Central memory CD4-positive, alpha-beta T cell (primary cell): ENCODE measurements at places on chromosomes 3 and 15.

DNA sequence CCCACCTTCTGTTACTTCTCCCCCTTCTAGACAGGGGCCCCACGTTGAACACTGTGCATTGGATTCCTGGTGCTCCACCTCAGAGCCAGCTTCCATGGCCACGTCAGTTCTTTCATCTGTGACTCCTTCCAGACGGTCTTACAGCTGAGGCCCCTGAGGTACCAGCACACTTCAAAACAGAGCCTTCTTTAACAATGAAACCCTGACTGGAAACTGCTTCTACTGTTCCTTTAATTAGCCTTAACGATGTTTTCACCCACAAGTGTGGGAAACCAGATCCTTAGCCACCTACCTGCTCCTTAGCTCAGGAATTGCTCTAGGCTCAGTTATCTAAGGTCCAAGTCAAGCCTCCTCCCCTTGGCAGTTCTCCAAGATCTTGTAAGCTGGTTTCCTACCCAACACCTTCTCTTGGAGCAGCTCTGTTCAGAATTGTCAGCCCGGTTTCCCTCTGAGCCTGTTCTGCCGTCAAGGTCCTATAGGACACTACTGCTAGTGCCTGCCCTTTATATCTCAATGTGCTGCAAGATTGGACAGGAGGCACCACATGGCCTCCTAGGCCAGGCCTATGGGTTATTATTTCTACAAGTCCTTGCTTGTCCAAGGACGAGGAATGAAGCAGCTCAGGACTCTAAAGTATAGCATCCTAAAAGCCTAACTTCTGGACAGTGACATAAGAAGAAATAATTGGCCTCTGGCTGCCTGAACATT lies 80.7 kb downstream of the FMN1 start:
- no peak for DNase-seq

DNA sequence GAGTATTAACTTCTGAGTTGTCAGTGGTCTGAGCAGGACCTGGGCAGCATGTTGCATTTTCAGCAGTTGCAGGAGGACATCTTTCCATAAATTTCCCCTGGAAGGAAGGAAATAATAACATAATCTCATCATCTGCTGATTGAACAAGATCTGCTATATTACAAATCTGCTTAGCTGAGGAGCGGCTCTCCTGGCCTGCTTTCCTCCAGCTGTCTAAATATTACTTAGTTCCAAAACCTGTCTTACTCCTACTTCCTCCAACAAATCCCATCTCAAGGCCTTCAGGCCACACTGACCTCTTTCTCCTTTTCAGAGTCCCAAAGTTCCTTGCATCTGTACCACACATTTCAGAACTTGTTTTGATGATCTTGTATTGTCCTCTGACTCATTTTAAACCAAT lies 364.4 kb upstream of the MCTP2 start:
- no peak for DNase-seq

DNA sequence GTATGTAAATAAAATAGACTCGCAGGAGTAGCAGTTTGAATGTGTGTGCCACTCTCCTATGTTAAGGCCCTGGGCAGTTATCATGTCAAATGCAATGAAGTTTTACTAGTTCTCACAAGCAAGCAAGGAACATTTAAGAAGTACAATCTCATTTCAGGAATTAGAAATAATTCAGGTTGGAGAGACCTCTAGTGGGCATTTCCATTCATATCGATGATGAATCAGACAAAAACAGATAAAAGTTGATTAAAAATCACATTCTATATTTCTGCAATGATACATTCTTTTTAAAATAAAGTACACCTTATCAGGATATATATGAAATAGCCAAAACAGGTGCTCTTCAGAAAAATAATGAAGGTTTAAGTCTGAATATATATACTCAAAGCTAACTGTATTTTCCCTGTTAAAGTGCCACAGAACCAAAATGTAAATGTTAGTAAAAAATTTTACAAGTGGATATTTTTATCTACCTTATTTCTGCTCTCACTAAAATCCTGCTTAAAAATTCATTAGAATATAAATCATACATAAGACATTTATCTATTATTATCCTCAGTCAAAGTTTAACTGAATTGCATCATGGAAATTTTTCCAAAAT lies 492.4 kb upstream of the FRG2C start:
- DNase-seq = no peak

DNA sequence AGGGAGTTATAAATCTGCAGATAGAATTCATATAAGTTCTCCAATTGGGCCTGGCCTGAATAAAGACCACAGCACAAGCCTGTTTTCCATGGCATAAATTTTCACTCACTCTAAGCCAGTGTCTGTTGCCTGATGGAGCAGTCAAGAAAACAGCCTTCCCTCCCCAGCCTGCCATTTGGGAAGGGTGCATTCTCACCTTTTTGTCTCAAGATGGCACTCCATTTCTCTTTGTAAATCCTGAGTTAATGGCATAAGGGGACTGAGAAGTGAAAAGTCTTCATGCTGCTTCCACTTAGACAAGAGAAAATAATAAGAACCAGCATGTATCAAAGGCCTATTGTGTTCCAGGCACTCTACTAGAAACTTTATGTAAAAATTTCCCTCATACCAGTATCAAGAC lies 115.6 kb upstream of the MANF start:
- no peak for DNase-seq

- no peak for DNase-seq
Observed at GRCh38 chr3:63662500-63662899, 10.0 kb downstream of the SNTN start.

DNA sequence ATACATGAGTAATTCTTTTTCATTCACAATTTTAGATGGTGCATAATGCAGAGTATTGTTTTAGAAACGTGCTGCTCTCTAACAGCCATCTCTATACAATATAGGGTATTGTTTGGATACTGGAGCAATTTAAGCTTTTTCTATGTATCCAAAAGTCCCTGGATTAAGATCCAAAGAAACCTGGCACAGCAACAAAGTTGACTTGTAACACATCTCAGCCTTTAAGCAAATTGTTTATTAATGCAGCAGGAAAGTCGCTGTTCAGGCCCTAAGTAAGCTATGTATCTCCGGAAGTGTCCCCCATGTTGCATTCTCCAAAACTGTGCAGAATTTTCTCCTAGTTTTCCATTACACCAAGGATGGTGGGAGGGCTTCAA lies 7.3 kb downstream of the VGLL4 start:
- no peak for DNase-seq

GRCh38 chr15:80179025-80179759 lies 26.4 kb downstream of the FAH start:
- no peak for DNase-seq

- DNase-seq = no peak
Observed at GRCh38 chr3:151460228-151460627, 633 bp downstream of the IGSF10 start.

- DNase-seq = no peak
Observed at GRCh38 chr3:44242721-44243120, 1.0 kb downstream of the TOPAZ1 start.

GRCh38 chr3:146470425-146470990 lies 1.1 kb upstream of the PLSCR2 start:
- no peak for DNase-seq

DNA sequence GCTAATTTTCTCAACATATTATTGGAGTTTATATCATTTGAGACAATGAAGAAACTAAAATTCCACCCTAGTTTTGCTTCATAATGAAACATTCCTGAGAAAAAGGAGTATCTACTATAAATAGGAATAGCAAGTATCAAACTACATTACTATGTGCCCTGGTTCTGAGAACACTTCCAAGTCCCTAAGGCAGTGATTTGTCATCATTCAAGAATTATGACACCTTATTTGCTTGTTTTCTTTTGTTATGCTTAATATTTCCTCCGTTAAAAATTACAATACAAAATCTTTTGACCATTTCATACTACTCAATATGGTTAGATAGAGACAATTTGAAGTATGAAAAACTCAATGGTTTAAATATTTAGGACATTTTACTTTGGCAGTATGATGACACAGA lies 707.8 kb upstream of the GOLIM4 start:
- no peak for DNase-seq

DNA sequence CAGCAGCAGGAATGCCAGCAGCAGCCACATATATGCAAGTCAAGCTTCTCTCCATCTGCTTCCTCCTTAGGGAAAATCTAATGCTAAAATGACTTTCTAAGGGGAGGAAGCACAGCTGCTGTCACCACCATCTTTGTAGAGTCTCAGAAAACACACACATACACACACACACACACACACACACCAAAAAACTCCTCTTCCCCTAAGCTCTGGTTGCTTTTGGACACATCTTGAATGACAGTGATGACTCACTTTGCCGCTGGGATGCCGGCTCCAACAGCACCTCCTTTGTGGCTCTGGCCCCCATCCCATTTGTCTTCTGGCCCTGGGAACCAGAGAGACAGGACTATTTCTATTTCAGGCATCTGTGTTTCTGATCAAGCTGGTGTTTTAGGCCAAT lies 124.8 kb upstream of the GOLIM4 start:
- no peak for DNase-seq

DNA sequence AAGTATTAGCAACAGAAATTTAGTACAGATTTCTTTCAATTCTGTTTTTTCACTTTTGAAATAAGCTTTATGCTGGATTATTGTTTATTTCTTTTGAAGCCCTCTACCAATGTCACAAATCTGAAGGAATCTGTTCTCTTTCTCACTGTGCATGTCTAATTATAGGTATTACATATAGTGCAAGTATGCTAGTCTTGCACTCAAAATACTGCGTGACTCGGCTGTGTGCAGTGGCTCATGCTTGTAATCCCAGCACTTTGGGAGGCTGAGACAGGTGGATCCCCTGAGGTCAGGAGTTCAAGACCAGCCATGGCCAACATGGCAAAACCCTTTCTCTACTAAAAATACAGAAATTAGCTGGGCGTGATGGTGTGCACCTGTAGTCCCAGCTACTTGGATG lies 95.8 kb upstream of the PLAAT1 start:
- no peak for DNase-seq

- DNase-seq = no peak
Observed at GRCh38 chr3:148307443-148307843, 390.3 kb upstream of the AGTR1 start.

- DNase-seq = no peak
Observed at GRCh38 chr15:69906256-69907185, 191.2 kb downstream of the TLE3 start.

DNA sequence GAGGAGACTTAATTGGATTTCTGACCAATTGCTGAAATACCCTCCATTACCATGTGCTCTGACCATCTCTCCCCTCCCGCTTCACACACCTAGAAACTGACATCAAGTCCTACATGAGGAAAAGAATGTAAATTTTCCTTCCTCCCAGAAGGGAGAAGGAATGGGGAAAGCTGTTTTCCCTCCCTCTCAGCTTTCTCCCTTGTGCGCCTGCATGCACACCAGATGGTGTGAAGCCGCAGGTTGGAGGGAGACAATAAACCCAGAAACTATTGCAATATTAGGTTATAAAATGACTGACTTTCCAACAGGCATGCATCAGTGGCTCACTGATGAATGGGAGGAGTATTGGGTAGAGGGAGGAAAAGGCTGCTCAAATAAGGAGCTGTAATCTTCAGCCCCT lies 50.9 kb downstream of the MB21D2 start:
- DNase-seq = no peak

DNA sequence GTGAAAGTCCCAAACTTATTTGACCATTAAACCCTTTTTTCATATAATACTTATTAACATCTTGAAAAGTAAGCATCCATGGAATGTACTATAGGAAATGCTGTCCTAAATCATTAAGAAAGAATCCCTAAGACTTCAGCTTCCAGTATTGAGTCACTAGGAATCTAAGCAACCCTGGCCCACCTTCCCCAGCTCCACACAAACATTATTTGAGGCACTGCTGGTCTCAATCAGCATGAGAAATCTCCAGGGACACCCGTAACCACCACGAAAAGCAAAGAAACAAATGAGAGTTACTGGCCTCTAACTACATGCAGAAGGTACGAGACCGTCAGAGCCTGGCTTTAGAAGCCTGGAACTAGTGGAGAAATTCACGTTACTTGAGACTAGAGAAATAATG lies 68.2 kb downstream of the POLQ start:
- no peak for DNase-seq

DNA sequence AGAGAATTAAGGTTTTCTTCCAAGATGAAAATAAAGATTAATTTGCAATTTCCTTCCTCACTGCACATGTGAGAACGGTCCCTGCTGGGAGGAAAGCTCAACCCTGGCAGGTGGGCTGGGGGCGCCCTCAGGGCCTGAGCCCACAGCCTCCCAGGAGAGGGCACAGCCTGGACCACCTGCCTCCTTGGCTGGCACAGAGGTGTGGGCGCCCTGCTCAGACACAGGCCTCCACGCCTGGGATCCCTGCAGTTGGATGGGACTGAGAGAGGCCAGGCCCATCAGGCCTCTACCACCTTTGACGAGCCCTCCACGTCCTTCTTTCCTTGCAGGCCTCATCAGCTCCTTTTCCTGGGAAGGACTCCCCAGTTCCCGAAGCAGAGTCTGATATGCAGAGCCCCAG lies 46.4 kb downstream of the DNAJB8 start:
- DNase-seq = no peak

- no peak for DNase-seq
Observed at GRCh38 chr3:126552688-126553283, 5.9 kb downstream of the C3orf22 start.

DNA sequence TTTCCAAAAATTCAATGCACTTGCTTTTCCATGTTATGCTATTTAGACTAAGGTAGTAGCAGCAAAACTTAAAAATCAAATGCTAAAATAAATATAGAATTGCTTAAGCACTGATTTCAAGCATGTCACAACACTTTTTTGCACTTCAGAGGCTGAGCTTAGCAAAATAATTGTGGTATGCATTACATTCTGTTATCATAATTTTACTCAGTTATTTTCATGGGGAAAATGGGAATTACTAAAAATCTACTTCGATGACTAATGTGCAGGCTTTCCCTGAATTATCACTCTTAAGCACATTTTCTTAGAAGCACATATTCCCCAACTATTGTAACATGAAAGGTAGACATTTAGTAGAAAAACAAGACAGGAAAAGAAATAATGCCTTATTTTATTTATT lies 322.4 kb upstream of the CBLB start:
- no peak for DNase-seq

GRCh38 chr3:101574388-101575112 lies 570 bp downstream of the PCNP start:
- DNase-seq = peak; percentile 66

DNA sequence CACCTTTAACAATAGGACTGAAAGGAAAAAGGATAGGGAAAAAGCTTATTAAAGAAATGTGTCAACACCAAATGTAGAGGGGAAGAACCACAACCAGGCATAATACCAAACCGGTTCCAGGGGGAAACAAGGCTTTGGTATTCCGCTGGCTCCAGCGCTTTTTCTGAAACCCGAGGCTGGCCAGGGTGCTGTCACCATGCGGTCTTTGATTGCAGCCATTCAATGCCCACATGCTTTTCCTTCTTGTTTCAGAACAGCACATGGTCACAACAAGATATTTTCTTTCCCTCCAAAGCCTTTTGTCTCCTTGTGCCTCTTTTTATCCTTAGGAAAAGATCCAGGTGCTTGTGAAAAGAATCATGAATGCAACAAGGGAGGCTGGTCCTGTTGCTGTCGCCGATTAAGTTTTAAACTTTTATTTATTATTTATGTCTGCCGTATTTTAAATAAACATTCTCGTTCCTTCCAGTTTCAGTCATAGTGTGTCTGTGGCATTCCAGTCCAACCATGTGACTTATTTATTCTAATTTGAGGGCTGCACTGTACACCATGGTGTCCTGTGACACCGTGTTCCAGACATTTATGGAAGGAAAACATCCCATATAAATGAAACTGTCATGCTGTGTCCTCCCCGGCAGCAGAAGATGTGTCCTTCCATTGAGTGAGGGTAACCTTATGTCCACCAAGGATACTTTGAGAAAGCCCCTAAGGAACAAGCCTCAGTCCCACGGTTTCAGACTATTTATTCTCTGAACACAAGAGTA lies 41.1 kb downstream of the CCK start:
- no peak for DNase-seq
